Activated CD4-positive, alpha-beta T cell treated with anti-CD3 and anti-CD28 coated beads for 4 hours (primary cell): ENCODE measurements at places on chromosomes 16 and 17.

GRCh38 chr16:14302031-14302398, 230.9 kb downstream of the MRTFB start:
- DNase-seq: no peak

DNA sequence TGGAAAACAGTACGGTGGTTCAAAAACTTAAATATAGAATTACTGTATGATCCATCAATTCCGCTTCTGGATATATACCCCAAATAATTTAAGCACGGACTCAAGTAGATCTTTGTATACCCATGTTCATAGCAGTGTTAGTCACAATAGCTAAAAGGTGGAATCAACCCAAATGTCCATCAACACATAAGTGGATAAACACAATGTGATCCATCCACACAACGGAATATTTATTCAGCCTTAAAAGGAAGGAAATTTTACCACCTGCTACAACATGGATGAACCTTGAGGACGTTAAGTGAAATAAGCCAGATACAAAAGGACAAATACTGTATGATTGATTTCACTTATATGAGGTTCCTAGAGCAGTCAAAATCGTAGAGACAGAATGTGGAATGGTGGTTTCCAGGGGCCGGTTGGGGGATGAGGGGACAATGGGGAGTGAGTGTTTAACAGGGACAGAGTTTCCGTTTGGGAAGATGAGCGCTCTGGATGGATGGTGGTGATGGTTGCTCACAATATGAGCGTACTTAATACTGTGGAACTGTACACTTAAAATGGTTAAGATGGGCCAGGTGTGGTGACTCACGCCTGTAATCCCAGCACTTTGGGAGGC, 5.4 kb upstream of the RNF222 start:
- DNase-seq: no peak

GRCh38 chr16:85330694-85331188, 218.5 kb upstream of the CIBAR2 start:
- DNase-seq: no peak

DNA sequence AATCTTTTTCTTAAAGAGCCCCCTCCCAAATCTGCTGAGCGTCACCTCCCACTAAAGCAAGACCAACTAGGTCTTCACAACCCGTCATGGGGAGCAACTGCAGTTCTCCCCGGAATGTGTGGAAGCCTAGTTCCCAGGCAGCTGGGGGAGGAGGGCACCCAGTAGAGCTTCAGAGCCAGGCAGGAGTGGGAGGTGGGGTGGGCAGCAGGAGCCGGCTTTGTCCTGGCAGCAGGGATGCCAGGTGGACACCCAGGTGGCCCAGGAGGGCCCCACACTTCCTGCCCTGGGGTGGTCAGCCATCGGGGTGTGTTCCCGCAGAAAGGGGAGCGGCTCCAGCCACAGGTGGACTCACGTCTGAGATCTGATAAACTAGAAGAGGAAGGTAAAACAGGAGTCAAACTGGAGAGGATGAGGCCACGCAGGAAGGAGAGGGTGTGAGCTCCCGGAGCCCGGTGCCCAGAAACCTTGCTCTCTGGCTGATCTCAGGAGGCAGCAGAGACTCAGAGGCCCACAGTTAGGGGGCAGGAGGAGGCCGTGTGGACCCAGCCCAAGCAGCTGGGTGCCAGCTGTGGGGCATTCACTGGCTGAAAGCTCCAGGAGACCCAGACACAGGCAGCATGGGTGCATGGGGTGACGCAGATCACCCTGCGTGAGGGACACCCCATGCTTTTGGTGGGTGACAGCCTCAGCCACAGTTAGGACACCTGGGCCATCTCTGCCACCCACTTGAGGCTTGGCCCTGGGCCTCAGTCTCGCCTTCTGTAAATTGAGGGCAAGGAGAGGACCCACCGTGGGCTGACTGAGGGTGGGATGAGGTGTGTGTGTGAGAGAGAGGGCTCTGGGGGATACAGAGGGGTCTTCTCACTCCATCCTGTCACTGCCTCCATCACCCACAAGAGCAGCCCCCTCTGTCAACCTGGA, 260.8 kb upstream of the TNRC6C start:
- no peak for DNase-seq

GRCh38 chr17:48629411-48629759, 3.2 kb upstream of the HOXB9 start:
- DNase-seq: no peak

DNA sequence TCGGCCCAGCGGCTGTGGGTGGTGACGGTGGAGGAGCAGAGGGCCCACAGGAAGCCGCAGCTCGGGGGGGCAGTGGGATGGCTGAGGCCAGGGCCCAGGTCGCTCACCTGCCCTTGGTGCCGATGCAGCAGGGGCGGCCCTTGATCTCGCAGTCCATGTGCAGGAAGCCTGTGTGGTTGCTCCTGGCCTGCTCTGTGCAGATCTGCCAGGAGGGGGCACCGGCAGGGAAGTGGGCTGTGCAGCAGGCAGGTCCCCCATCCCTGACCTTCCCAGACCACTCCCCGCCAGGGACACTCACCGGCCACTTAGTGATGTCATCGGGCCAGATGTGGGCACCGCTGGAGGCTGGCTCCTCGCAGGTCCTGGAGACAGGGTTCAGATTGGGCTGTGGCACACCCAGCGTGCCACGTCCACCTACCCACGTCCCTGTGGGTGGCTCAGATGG, 6.2 kb downstream of the AANAT start:
- no peak for DNase-seq

GRCh38 chr17:44112284-44113280, 10.9 kb downstream of the HDAC5 start:
- no peak for DNase-seq

- no peak for DNase-seq
These were observed 43.2 kb downstream of the TMEM11 start for GRCh38 chr17:21170809-21171208.

DNA sequence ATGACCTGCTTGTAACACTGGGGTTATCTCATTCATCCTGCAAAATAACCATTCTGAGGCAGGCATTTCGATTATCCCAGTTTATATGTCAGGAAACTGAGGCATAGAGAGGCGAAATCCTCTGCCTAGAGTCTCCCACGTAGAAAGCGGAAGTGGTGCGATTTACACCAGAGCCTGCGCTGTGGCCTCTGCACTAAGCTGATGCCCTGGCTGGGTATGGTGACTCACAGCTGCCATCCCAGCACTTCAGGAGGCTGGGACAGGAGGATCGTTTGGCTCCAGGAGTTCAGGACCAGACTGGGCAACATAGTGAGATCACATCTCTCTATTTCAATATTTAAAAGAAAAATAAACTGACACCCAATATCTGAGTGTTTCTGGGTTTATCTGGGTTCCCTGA, 59.3 kb upstream of the BCO1 start:
- no peak for DNase-seq

GRCh38 chr17:76213491-76213890, 26.8 kb downstream of the RNF157 start:
- no peak for DNase-seq
